Uterus (tissue), 4 donors: ENCODE measurements at places on chromosomes 1 and 21.

GRCh38 chr1:229874136-229874535, 192.9 kb upstream of the GALNT2 start:
- no peak for DNase-seq

DNA sequence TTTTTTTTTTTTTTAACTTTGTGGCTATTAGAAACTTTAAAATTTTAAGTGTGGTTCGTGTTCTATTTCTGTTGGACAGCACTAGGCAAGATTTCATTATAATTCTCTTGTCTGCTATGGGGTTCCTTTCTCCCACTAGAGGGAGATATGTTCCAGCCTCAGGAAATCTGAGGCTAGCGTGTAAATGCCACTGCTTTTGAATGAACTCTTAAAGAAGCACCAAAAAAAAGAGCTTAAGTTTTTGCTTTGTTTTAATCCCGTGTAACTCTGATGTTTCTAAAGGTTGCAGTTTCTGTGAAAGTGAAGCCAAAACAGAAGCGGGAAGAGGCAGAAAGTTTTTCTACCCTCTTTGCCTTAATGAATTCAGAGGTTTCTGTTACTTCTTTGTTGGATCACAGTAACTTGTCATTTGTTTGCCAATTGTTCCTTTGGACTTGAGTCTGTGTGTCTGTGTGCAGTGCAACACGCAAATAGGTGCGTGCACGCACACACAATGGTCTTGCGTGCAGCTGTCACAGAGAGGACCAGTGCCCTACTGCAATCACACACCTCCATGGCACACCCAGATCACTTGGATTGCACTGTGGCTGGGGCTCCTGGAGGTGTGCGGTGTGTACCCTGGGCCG, 32.3 kb downstream of the HHAT start:
- DNase-seq = no peak

DNA sequence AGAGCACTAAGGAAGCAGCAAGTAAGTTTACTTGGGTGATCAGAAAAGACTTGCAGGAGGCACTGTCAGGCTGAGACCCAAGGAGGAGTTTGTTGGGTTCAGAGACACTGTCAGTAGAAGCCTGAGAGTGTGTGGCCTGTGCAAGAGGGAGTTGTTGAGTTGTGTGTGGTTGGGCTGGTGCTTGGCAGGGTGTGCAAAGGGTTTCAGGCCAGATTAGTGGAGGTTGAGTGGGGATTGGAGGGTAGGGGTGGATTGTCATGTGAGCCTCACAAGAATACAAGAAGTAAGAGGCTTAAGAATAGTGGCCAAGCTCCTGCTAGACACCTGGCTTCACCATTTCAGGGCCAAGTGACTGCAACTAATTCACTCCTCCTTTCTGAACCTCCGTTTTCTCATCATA, 8.9 kb upstream of the KIF21B start:
- DNase-seq = no peak

DNA sequence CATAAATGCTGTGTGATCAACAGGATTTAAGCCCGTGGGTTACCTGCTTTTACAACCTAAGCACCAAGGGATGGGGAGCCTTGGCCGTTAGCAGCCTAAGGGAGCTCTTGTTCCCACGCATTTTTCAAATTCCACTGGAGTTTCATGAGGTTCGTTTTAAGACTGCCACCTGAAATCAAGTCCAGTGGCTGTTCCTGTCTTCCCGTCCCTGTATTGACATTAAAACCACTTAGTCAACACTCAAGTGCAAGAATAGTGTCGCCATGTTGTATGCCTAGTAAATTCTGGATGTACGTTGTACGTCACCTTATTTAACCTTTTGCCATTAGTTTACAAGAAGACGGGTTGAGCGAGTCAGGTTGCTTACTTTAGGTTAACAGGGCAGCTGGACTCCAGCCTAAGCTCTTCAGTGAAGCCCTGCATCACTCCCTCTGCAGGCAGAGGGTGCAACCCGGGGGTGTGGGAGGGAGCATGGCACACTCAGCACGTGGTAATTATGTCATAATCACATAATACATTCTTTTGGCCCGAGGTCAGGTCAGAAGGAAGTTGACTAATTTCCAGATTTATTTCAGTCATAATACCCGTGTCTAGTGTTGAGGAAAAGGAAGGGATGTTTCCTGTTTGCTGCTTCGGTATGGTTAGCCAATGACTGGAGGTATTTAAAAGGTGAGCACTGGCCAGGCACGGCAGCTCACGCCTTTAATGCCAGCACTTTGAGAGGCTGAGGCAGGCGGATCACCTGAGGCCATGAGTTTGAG, 42.5 kb downstream of the CNST start:
- DNase-seq = peak; percentile 39

DNA sequence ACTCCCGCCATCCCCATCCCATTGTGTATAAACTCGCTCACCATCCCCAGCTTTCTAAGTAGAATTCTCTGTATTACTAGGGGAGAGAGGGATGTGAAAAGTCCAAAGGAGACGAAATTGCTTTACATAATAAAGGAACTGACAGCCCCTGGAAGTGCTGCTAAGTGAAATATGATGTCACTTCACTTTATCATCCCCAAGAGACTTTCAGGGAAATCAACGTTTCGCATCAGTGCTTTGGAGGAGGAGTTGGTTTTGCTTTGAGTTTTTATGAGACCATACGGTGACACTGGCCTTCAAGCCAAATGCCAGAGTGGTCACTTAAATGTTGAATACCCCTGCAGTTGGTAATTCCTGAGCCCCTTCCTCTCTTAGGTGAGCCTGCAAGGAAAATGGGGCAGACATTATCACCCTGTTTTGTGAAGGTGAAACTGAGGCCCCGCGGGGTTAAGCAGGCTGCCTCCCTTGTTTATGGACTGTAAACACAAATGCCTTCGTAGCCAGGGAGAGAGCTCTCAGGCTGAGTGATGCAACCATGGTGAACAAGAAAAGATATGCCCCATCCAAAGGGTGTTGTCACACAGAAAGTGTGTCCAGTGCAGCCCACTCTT, 58.4 kb upstream of the KAZN start:
- no peak for DNase-seq

DNA sequence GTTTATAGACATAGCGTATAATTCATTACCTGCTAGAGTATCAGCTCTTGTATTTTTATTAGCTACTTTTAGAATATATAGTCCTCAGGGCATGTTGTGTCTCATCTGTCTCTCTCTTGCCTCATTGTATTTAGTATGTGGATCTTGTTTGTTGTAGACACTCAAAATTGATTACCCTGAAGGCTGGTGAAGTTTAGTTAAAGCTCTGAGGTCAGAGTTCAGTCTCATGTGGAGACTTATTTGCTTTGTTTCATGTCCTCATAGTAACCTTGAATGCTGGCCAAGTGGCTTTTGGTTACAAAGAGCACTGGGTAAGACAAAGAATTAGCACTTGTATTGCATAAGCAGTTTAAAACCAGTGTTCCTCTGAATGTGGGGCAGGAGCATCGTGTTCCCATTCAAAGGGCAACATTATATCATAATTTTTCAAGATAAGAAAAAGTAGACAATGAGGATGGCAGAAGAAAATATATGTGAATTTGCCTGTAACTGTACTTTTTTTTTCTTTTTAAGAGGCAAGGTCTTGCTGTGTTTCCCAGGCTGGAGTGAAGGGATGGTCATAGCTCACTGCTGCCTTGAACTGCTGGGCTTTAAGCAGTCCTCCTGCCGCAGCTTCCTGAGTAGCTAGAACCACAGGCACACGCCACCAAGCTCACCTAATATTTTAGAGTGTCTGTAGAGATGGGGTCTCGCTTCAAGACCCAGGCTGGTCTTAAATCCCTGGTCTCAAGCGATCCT, 17.4 kb downstream of the CNST start:
- DNase-seq = peak; percentile 61

GRCh38 chr1:29094433-29094832, 29.3 kb downstream of the TMEM200B start:
- no peak for DNase-seq

- peak; percentile 43 for DNase-seq
These were observed 24.3 kb downstream of the LDLRAP1 start for GRCh38 chr1:25567710-25568089.

DNA sequence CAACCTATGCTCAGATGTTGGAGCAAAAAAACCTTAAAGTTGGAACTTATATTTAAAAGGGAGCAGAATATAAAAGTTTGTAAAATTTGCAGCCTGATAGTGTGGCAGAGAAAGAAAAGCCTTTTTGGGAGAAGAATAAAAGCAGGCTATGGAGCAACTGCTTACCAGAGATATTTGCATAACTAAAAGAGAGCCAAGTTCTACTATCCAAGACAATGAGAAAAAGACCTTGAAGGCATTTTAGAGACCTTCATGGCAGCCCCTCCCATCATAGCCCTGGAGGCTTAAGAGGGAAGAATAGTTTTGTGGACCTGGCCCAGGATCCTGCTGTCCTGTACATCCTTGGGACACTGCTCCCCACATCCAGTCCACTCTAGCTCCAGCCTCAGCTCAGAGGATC, 312.5 kb upstream of the ZRANB2 start:
- no peak for DNase-seq

DNA sequence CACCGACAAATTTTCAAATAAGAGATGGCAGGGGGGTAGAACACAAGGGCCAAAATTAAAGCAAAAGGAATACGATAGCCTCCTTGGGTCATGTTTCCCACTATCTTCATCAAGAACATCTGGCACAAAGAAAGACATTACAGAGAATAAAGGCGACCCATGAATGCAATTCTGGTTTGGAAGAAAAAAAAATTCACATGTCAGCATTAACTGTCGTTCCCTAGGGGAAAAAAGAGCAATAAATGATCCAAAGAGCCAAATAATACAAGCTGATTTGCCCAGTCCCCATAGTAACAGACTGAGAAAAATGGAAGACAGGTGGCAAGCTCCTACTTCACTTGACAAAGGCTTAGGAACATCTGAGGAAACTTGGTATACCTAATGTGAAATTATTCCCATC, 4.5 kb downstream of the STIL start:
- no peak for DNase-seq

GRCh38 chr1:82901118-82901517, 1097.8 kb downstream of the TTLL7 start:
- DNase-seq = no peak

- DNase-seq = no peak
These were observed 38.5 kb upstream of the AK4 start for GRCh38 chr1:65109487-65109886.

DNA sequence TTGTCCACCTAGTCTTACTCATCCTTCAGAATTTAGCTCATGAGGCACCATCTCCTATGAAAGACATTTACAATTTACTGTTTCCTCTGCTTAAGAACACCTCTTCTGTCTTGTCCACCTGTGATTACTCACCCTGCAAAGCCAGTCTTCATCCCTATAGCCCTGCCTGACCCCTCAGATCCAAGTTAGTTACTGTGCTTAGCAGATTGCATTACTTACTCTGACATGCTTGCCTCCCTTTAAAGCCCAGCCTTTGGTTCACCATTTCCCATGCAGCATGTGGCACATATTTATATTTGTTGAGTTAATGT, 60.9 kb upstream of the VCAM1 start:
- DNase-seq = no peak

GRCh38 chr1:159829273-159829634, 2.6 kb downstream of the SLAMF8 start:
- no peak for DNase-seq
